ENCODE measurements at places on chromosomes 1 and 21.

- DNase-seq, result peak; percentile 64
Measured at GRCh38 chr21:42258150-42258884, 39.4 kb downstream of the ABCG1 start.

GRCh38 chr1:1024771-1025699, 5.1 kb downstream of the AGRN start:
- DNase-seq, result peak; percentile 41

- no peak for DNase-seq
Measured at GRCh38 chr1:156486421-156487344, 13.9 kb downstream of the MEF2D start.

GRCh38 chr21:41653954-41654491, 112.8 kb downstream of the RIPK4 start:
- no peak for DNase-seq

DNA sequence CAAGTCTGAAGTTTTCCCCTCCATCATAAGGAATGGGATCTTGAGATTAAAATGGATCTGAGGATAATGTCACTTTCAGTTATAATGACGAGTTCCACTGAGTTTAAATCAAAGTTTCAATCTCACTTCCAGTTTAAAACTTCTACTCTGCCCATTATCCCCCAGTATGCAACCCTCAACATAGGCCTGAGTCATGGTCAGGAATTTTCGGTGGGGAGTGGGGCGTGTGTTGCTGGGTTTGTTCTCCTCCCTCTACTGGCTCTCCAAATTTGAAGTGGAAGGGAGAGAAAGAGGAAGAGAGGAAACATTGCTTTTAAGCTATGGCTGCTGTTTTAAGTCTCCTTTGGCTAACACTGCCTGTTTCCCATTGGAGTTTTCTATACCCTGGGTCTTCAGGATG, 152.9 kb downstream of the TM2D1 start:
- DNase-seq, result no peak
